ENCODE measurements at places on chromosomes 4 and X.

- no peak for DNase-seq
Observed at GRCh38 chr4:46922205-46922604, 13.2 kb upstream of the COX7B2 start.

DNA sequence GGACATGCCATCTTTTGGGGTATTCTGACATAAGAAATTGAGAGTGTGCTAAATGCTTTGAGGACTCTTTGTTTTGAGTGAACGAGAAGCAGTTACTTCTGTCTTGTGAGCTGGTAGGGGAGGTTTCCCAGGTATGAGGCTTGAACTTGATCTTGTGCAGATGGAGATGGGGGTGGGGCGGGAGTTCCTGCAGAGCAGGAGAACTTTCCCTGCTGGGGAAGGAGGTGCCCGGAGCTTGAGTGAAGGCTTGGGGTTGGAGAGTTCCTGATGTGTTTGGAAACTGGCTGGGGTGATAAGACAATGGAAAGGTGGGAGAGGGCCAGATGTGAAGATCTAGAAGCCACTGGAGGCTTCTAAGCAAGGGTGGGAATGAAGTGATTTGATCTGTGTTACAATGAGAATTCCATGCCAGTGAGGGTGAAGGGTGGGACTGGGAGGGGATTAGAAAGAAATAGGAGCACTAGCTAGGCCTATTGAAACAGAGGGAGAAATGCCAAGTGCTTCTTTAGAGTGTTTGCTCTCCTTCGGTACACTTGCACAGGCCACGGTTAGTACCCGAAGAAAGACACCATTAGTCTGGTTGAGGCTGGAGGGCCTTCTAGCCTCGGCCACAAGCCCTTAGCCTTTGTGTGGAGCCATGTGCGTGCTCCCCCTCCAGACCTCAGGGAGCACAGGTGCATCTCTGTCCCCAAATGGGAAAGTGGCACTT is 103.5 kb upstream of the STOX2 start:
- no peak for DNase-seq

DNA sequence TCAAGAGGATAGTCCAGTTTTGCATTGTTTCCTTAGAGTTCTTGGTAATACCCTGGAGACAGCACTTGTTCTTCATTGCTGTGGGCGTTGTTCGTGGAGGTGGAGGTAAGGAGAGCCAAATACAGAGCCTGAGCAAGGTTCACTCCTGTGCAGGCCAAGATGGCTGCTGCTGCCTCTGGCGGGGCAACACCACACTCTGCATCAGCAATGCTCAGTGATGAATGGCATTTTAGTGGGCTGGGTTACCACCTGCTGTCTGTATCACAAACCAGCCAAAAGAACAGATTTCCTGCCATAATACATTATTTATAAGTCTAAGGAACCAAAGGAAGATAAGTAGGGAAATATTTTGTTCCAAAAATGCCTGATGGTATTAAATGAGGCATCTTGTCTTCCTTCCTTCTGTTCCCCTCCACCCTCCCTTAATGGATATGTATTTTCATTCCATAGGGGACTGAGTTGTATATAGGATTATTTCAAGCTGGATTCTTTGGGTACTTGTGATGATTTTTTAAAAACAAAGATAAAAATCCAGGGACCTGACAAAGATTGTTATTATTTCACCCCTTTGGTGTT is 61.6 kb upstream of the LIMCH1 start:
- no peak for DNase-seq

DNA sequence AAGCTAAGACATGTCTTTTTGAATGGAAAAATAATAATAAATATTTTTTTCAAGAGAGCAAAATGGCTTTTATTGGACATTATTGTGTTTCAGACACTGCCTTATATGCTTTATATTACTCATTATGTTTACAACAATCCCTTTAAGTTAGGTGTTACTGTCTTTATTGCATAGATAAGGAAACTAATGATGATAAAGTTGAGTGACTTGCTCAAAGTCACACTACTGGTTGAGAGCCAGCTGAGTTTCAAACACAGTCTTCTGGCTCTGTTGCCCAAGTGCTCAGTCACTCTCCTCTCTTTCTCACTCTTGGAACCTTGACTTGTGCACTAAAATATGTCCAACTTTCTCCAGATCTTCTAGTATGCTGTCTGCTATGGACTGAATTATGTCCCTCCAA is 71.5 kb upstream of the SLC39A8 start:
- DNase-seq, result no peak

GRCh38 chr4:156578005-156578404 is 393.6 kb downstream of the PDGFC start:
- DNase-seq, result no peak

GRCh38 chr4:185567381-185568376 is 32.4 kb upstream of the PDLIM3 start:
- DNase-seq, result no peak

DNA sequence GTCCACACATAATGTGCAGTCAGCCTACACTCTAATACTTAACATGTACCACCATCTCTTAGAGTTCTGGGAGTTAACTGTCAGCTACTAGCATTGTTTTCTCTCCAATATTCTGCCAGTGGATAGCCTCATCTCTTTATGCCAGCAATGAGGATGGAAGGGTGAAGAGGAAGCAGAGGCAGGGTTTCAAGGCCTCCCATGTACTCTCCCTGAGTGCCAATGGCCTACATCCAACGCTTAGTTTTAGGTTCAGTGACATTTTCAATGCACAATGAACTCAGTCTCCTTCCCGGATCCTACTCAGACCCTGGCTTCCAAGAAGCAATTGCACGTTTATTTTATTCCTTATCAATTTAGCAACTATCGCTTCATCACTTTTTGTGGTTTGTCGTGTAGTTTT is 686.1 kb downstream of the DMD start:
- no peak for DNase-seq

- DNase-seq, result no peak
Observed at GRCh38 chr4:95304898-95305297, 243.9 kb downstream of the UNC5C start.

GRCh38 chr4:153906231-153906630 is 117.3 kb upstream of the SFRP2 start:
- no peak for DNase-seq

DNA sequence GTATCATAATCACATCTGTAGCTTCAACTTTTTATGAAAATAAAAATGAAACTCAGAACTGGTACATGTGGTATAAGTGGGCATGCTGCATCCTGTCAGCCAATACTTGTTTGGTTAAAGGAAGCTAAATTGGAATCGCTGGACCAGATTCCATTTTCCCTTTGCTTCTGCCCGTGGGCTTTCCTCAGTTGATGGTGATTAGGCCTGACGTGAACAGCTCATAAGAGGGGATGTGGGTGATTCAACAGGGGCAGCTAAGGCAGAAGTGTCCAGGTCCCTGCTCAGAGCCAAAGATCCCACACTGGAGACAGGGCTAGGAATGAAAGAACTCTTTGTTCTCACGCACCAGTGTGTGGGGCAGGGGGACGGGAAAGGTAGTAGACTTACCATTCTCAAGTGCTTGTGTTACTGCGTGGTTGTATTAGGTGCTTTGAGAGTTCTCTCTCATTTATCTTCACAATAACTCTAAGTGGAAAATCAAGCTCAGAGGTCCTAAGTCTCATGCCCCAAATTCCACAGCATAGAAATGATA is 63.2 kb upstream of the GUCY1A1 start:
- no peak for DNase-seq

DNA sequence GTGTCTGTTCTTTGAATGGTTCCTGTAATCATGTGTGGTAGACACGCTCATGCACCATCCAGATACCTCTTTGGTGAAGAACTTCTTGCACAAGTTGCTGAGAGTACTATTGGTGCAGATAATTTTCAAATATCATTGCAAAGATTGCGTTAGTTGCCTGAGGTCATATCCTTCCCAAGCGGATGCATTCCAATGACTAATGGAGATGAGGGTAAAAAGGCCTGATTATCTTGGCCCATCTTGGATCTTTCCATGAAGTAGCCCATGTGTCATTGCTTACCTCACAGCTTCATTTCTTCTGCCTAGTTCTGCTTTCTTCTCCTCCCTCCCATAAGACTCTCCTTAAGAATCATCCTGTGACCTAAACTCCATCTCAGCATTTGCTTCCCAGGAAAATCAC is 384.9 kb upstream of the CNKSR2 start:
- no peak for DNase-seq

GRCh38 chr4:176805155-176805554 is 12.4 kb upstream of the VEGFC start:
- no peak for DNase-seq

DNA sequence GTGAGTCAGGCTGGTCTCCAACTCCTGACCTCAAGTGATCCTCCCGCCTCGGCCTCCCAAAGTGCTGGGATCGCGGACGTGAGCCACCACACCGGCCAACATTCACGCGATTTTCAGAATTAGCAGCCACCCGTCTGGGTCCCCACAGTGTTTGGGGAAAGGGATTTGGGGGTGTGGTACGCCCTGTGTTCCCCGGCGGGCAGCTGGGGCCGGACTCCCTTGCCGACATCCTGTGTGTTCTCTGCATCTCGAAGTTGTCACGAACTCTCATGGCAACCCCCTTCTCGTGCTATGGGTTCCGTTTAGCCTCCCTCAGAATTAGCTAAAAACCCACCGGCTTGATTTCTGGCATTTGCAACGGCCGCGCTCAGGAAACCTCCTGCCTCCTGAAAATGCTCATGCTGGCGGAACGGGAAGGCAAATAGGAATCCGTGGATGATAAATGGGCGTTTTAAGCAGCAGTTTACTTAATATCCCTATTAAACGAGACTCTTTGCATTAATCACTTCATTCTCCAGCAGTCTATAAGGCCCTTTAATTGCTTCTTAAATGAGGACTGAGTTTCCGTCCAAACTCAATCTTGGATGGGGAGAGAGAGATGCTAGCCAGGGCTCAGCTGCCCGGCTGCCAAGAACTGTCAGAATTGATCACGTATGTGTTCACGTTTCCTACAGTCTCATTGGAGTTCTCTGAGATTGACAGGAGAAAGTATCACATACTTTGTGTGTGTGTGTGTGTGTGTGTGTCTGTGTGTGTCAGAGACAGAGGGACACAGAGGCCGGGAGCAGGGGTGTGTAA is 78.9 kb upstream of the PPP2R3B start:
- no peak for DNase-seq

DNA sequence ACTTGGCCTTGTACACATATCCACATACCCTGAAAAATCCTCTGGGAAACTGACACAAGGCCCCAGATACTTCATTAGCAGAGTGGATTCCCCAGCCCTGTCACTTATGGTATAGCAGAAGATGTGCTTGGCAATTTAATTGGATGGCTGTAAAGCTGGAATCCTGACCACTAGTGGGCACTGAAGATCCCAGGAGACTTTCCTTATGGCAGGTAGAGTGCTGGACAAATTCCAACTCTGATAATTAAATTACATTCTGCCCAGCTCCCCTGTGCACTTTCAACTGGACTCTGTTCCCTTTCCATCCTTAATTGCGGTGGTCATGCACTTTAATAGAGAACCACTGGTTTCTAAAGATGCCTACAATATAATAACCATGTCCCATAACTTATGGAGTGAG is 119.8 kb downstream of the DCK start:
- DNase-seq, result no peak

DNA sequence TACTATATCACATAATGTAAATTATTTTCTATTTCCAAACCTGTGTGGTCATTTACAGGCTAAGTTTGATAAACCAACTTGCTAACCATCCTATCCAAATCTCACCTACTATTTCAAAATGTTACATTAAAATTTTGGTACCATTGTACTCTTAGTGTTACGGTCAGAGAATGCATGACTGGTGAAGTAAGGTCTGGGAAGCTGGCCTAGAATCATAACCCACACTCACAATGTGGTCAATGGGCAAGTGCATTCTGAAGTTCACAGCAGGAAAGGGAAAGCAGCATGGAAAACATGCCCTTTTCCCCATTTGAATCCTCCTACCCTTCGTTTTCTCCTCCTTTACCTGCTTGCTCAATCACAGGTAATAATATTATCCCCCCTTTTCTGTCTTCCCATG is 54.4 kb downstream of the PPP3CA start:
- no peak for DNase-seq

GRCh38 chr4:13938299-13938698 is 310.8 kb upstream of the BOD1L1 start:
- no peak for DNase-seq

GRCh38 chr4:93184053-93184452 is 644.5 kb upstream of the ATOH1 start:
- DNase-seq, result peak; percentile 78

DNA sequence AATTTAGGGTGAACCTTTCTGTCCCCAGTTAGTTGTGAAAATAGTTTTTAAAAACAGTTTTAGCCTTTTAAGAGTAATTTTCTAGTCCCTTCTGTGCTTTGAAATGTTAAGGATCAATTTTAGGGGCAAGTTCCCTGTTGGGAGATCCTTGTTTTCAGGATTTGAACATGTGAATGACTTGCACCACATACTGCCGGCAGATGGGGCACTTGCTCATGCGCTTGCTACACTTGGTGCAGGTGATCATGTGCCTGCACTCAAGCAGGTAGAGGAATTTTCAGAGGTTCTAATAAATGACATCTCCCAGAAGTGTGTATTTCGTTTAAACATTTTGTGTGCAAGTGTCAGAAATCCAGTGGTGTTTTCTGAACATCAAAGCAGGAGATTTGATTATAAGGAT is 195.9 kb downstream of the CHM start:
- DNase-seq, result no peak

DNA sequence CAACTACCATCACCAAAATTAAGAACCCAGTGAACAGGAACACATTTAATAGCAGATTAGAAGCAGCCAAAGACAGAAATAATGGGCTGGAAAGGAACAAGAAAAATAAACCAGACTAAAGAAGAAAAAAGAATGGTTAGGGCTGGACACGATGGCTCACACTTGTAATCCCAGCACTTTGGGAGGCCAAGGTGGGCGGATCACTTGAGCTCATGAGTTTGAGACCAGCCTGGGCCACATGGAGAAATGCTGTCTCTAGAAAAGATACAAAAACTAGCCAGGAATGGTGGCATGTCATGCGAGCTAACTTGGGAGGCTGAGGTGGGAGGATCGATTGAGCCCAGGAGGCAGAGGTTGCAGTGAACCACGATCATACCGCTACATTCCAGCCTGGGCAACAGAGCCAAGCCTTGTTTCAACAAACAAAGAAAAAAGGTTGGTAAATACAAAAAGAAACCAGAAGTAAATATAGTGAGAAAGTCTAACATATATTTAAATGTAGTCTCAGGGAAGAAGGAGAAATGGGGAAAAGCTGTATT is 102.0 kb downstream of the AFAP1 start:
- DNase-seq, result no peak

- no peak for DNase-seq
Observed at GRCh38 chr4:14844061-14844460, 158.2 kb upstream of the CPEB2 start.

DNA sequence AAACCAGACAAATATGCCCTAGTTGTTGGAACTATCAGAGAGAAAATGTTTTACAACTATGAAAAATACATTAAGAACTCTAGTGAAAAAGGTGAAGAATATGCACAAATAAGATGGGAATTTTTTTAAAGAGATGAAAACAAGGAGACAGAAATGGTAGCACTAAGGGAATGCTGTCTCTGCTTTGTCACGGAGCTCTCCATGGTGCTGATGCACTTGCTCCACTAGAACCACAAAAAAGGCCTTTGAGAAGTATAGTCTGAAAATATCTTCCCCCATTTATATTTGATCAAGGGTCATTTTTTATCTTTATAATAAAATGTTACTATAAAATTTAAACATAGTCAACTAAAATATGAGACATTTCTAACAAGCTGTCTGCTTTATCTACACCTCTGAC is 1655.5 kb upstream of the AGA start:
- DNase-seq, result no peak

GRCh38 chr4:30760551-30760950 is 40.4 kb downstream of the PCDH7 start:
- DNase-seq, result no peak
